ENCODE measurements at places on chromosomes 5 and 9.

GRCh38 chr5:87411586-87411972 is 1.2 kb downstream of the CCNH start:
- DNase-seq, result no peak

GRCh38 chr5:151126199-151126645 is 31.4 kb downstream of the ANXA6 start:
- peak; percentile 52 for DNase-seq

GRCh38 chr5:68352166-68352565 is 136.6 kb downstream of the PIK3R1 start:
- no peak for DNase-seq

DNA sequence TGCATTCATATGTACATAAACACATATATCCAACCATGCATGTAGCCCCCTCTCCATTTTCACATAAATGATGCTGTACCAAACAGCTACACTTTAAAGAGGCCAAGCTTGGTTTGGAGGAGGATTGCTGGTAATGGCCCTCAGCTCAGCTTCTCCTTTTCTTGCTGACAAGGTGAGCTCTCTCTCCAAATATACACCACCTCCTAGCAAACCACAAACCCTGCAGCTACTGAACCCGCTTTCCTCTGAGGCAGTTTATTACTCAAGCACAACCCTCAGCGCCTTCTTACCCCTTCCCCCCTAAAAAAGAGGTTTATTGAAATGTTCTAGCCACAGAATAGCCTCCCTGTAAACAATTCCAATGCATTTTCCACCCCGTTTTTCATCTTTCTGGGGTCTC is 54.0 kb downstream of the ALG2 start:
- no peak for DNase-seq

- no peak for DNase-seq
Measured at GRCh38 chr5:125059255-125060002, 313.0 kb upstream of the ZNF608 start.

GRCh38 chr9:35674025-35674361 is 265 bp downstream of the CA9 start:
- DNase-seq, result no peak

- peak; percentile 20 for DNase-seq
Measured at GRCh38 chr9:130128733-130129431, 43.3 kb upstream of the NCS1 start.

- DNase-seq, result no peak
Measured at GRCh38 chr5:71706906-71707305, 12.2 kb upstream of the CARTPT start.

GRCh38 chr9:21031091-21031807 is at the start of gene HACD4:
HACD4 (minus strand) TSS chr9:21031640; CDS start chr9:21031590, 50 bp downstream.
- peak; percentile 31 for DNase-seq

GRCh38 chr5:133450286-133450685 is 162.1 kb downstream of the FSTL4 start:
- no peak for DNase-seq

DNA sequence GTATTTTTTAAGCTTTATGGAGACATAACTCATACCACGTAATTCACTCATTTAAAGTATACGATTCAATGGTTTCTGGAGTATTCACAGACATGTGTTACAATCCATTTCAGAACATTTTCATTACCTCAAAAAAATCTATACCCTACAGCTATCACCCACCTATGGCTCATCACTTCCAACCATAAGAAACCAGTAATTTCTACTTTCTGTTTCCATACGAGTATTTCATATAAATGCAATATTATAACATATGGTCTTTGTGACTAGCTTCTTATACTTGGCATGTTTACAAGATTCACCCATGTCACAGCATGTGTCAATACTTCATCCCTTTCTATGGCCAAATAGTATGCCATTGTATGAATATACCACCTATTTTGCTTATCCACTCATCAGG is 18.8 kb downstream of the UBQLN1 start:
- DNase-seq, result no peak

- no peak for DNase-seq
Measured at GRCh38 chr9:111632060-111632459, 926 bp downstream of the DNAJC25 start.

DNA sequence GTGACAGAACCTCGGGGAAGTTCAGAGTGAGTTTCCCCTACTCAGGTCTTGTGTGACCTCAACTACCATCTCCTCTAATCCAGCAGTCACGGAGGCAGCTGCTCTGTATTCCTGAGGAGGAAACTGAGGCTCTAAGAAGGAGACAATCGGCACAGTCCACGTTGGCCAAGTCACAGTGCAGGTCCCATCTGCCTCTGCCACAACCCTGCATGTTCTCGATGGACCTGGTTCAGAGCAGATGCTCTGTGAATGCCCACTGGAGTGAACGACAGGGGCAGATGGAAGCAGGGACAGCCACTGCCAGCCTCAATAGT is 722 bp upstream of the ERGIC1 start:
- DNase-seq, result no peak

- no peak for DNase-seq
Measured at GRCh38 chr5:136466041-136466415, 100.7 kb upstream of the TRPC7 start.

- DNase-seq, result no peak
Measured at GRCh38 chr9:125343518-125344275, 82.1 kb downstream of the GAPVD1 start.

DNA sequence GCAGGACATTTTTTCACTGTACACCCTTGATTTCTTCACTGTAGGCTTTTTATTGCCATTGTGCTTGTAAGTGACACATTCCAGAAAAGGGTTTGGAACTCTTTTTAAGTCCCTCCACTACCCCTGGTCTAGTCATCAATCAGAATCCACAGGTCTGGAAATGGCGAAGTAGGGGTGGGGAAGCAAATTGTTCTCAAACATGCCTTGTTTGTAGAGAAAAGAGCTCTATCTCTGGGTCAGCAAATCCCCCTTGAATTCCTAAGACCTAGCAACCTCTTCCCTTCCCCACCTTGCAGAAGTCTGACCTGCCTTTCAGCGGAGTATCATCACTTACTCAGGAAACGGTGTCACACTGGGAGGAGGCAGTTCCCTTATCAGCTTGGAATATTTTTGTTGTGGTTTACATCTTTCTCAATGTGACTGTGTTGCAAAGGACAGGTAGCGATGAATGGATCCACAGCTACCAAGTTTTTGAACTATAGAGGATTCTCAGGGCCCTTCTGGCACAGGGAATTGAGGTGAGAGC is 3.2 kb downstream of the SH3RF2 start:
- no peak for DNase-seq

DNA sequence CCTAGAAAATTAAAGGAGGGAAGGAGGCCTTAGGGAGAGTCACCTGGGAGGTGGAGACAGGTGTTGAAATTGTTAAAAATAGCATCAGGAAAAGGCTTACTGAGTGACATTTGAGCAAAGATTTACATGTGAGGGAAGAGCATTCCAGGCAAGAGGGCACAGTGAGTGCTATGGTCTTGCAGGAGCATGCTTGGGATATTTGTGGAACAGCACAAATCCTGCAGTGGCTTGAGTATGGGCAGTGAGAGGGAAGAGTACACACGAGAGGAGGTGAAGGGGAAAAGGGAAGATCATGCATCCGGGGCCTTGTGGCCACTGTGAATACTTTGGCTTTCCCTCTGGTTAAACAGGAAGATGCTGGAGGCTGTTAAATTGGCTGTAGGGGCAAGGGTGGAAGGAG is 36.6 kb downstream of the ACER2 start:
- no peak for DNase-seq

DNA sequence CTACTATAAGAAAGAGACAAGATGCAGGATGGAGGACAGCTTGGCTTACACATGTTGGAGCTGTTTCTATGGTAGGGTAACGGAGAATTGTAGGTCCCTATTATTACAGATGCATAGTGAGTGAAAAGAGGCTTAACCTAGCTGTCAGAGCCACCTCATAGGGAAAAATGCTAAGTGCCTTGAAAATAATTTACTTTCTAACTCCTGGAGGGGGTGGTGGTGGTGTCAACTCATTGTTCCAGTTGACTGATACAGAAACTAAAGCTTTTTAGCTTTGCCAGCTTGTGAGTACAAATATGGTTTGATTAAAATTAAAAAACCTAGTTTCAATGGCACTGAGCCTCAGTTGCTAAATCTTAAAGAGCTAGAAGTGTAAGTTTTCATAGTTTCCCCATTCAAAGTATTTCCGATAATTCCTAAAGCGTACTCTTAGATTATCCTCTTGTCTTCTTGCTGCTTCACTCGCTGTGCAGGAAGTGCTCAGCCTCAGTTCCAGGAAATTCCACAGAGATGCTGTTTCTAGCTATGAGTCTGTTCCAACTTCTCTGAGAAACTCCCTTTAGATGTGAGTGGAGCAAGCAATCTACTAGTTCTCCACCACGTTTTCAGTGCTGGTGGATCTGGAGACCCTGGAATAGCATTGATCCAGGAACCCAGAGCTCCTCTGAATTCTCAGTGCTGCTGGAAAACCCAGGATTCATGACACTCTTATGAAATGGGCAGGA is 265.2 kb downstream of the DMAC1 start:
- no peak for DNase-seq

DNA sequence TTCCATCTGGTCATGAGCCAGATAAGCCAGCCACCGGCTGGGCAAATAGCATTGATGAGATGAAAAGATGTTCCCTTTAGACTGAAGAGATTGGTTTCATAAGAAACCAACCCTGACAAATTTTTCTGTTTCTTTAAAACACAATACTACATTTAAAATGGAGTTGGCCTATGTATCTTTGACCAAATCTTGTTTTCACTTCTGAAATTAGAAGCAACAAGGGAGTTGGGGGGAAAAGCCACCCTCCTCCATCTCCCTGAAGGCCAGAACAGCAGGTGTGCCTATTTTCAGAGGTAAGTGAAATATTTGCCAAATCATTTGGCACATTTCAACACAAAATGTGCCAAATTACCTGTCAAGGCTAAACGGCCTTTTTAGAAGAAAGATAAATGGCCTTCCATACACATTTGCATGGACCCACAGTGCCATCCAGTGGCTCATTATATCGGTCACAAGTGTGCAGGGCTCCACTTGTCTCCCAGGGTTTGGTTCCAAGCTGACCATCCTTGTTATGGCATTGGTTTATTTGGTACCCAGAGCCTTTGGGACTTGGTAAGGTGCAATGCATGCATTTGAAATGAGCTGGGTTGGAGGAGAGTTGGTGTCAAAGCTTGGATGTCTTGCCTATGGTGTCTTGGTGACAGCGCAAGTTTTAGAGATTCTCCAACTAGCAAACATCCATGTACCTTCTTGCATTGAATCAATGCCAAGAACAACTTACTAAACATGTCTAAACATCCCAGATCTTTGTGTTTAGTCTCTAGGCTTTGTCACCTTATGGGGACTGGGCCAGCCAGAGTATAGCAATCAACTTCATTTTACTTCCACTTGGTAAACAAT is 372.0 kb upstream of the KIF2A start:
- DNase-seq, result no peak

- DNase-seq, result no peak
Measured at GRCh38 chr9:135078361-135078821, 9.1 kb upstream of the OLFM1 start.

DNA sequence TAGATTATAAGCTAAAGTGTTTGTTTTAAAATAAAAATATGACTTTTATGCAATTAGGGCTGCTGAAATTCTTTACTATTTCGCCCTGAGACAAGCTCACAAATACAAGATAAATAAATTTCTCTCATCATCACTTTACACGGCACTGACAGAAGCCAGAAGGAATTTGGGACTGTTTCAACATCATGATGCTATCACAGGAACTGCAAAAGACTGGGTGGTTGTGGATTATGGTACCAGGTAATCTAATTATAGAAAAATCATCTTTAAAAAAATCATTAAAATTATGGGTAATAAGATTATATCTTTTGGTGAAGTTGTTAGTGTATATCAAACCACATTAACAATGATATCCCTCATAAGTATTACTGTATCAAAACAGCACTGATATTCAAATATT is 95.0 kb downstream of the MAN2A1 start:
- DNase-seq, result no peak

GRCh38 chr9:7298123-7298522 is 501.5 kb downstream of the DMAC1 start:
- no peak for DNase-seq

- DNase-seq, result no peak
Measured at GRCh38 chr9:6708732-6709131, 49.0 kb upstream of the KDM4C start.

DNA sequence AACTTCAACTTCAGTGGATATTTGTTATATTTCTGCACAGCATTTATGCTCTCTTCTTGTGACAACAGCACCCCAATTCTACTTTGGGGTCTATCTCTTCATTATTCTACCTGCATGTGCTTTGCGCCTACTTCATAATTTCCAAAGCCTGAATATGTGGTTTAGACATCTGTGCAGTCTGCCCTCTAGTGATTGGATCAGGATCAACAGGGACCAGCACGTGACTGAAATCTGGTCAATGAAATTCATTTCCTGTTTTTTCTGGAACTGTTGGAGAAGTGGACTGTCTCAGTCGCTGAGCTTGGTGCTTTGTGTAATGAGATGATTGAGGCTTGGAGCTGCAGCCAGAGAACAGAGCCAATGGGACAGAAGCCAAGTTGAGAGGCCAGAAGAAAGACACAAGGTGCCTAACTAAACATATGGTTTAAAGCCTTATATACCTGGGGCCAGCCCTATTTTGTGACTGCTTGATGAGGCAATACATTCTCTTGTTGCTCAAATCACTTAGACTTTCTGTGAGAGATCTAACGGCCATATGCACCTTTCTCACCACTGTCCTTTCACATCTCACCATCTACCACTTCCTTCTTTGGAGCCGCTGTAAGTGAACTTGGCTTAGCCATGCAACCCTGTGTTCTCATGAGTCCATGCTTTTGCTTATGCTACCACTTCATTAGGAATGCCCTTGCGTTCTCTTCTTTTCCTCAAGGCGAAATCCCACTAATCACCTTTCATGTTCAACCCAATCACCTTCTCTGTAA is 68.8 kb upstream of the PPP2R2B start:
- DNase-seq, result no peak

DNA sequence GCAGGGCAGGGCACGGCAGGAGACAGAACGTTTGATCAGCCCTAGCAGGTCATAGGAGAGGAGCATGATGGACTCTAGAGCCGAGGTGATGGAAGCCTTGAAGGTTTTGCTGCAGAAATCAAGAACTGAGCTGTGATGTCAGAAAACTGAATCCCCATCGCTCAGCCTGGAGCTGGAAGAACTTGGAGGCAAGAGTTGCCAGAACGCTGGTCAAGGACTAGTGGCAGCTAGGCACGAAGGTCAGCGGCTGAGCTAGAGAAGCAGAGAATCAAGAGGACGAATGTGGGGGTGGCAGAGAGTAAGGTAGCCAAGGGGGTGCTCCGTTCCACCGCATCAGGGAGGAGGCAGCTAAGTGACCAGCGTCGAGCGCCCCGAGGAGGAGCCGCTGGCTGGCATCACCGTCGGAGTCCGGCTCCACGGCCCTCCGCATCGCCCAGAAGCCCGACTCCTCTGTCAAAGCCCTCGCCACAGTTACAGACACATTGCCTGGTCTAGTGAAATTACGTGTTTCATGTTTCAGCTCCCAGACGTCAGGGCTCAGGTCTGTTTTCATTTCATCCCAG is 1.2 kb upstream of the GALNT10 start:
- no peak for DNase-seq
